ENCODE measurements at places on chromosomes 6 and 20.

DNA sequence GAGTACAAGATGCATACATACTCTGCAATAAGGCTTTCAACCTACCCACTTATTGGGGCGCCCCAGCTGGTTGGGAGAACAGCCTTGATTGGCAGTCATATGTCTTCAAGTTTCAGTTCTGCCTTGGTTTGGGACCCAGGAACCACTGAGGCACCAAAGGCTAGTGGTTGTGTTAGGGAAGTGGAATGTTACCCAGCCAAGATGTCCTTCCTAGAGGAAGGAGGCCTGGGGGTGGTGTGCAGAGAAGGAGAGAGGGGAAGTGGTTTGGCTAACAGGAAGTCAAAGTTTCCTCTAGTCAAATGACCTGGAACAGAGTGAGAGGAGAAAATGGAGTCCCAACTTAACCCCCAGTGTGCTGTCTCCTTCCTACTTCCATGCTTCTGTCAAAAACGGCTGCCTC is 59.4 kb downstream of the CD164 start:
- no peak for DNase-seq

DNA sequence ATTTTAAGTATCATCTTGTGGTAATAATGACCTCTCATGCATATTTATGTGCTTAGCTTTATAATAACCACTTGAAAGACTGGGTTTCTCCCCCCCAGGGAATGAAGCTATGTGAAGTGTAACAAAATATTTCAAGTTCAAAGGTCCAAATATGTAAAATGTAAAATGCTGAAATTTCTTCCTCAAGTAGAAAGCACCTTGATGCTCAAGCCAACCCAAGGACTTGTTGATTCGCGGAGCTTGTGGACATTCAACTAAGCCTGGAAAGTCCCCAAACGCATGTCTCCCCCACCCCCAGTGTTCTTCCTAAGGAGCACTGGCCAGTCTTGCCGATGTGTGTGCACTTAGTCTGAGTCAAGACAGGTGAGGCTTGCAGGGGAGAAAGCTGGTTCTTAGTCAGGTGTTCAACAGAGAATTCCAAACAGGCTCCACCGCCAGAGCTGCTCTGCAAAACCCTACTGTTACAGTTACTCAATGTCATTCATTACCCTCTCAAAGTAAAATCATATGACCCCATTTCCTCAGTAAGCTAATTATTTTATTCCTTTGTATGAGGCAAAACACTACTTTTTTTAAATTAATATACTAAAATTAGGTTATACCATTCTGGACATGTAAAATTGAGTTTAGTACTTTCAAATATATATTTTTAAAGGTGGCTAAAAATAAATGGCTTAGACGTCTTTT is 46.9 kb upstream of the QKI start:
- no peak for DNase-seq

GRCh38 chr20:49132995-49133478 is 55.1 kb downstream of the STAU1 start:
- no peak for DNase-seq

GRCh38 chr20:8912096-8912495 is 156.8 kb upstream of the PLCB4 start:
- DNase-seq: no peak

DNA sequence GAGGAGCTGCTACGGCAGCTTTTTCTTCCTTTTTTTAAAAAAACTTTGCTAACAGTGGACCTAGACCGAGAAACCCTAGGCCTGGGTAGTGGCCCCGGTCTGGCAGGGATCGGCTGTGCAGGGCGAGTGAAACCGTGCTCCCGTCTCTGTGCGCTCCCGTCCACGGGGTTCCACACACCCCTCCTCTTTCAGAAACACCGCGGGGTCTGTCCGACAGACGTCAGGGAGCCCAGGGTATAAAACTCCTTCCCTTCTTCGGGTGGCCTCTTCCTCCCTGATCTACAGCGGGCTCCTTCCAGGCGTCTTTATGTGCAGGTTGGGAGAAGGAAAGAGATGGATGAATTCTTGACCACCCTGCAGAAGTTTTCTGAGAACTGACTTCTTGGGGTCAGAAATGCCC is 27.1 kb upstream of the SMOC2 start:
- peak; percentile 21 for DNase-seq

DNA sequence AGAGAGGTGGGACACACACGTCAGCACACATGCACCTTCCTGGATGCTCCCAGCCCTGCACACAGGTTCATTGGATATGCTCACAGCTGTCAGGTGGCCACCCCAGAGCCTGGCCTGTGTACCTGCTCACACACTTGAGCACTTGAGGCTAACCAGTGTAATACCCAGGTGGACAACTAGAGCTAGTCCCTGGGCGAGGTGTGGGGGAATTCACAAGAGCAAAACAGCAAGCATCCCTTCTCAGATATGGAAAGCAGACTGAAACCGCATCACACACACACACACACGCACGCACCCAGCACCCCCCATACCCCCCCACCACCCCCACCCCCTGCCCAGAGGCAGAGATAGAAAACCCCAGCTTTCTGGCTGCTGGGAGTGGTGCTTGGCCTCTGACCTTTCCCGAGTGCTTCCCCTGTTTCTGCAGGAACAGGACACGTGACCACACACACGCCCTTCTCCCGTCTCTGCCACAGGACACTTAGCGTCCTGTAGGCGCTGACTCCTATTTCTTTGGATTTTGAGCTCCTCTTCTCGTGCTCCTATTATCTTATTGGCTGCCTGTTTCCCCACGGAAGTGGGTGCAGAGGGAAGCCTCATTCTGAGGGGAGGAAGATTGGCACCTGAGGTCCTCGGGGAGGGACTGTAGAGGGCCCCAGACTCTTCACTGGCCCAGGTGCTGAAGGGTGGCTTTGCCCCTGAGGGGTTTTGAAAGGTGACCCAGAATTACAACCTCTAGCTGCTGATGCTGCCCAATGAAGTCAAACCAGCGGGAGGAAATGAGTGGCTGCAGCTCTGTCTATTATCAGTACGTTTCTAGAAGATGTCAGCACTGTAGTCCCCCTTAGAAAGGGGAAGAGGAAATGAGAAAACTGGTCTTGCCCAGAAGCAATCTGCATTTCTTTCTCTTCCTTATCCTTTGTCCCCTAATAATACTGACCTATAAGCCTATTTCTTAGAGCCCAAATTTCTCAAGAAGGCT is 65.8 kb downstream of the SYTL3 start:
- DNase-seq: no peak

DNA sequence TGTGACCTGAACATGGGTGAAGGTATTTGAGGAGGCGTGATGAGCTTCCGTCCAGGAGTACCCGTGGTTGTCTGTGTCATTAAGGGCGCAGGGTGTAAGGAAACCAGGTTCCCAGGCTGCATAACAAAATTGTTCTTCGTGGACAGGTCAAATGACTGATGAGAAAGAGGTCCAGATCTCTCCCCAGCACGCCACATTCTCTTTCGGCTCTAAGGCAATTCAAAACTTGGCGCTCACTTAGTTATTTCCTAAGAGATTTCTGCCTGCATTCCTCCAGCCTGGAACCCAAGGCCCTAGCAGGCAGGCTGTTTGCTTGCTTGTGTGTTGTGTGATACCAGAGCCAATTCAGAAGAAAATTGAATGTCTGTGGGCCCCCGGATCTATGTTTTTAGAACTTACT is 139.9 kb downstream of the AGPAT4 start:
- no peak for DNase-seq

GRCh38 chr6:80170433-80170832 is 64.0 kb downstream of the BCKDHB start:
- DNase-seq: no peak

GRCh38 chr6:138546733-138547185 is 47.5 kb upstream of the NHSL1 start:
- DNase-seq: no peak

DNA sequence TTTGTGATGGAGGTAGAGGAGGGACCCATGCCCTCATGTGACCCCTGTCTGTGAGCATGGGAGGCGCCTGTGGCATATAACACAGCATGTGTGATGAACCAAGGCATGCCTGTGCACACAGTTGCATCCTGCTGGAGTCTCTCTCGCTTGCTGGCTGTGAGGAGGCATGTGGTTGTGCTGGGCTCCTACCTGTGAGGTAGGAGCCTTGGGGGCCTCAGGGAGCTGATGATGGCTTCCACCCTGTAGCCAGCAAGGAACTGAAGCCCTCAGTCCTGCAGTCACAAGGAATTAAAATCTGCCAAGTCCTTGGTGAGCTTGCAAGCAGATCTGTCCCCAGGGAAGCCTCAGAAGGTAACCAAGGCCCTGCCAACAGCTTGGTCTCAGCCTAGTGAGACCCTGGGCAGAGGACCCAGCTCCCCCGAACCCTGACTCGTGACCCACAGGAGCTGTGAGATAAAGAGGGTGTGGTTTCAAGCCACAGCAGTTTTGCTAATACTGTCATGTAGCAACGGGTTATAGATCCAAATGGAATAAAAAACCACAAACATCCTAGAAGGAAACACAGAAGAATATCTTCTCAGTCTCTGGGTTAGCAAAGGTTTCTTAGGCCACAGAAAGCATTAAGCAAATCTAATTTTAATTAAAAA is 145.7 kb downstream of the WDR27 start:
- no peak for DNase-seq

DNA sequence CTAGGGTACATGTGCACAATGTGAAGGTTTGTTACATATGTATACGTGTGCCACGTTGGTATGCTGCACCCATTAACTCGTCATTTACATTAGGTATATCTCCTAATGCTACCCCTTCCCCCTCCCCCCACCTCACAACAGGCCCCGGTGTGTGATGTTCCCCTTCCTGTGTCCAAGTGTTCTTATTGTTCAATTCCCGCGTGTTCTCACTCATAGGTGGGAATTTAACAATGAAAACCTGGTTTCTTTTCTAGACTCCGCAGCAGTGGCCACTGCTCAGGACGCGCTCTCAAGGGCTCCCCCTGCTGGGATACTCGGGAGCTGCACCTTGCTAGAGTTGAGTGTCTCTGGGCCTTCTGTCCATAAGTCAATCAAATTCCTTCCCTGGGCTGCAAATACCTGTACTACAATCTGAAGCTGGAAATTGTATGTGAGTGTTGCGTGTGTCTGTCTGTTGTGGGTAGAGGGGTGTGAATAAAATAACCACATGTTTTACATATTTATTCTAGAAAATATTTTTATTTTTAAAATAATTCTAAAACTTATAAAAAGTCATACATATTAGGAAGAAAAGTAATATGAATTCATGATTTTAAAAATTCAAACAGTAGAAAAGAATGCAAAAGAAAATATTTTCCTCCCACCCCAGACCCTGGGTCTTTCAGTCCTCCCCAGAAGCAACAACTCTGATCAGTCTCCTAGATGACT is 8.2 kb upstream of the CEP250 start:
- DNase-seq: peak; percentile 82

- no peak for DNase-seq
These were observed 3.7 kb downstream of the CRIP3 start for GRCh38 chr6:43304882-43305281.

All from CD8-positive, alpha-beta T cell (primary cell).